ENCODE measurements at places on chromosomes 7 and 10. TPM values are rescaled to one million over a fixed set of nuclear protein-coding genes. Genes with fewer than 3 reads are reported as not detected.

PON1 gene
- 0.24 TPM for total RNA-seq

HOXA4 gene
- total RNA-seq, result 4.1 TPM

- no peak for DNase-seq
Observed at GRCh38 chr7:42511027-42511426, 274.0 kb upstream of the GLI3 start.

GRCh38 chr10:110672580-110672919 lies 28.4 kb downstream of the RBM20 start:
- no peak for DNase-seq

DNA sequence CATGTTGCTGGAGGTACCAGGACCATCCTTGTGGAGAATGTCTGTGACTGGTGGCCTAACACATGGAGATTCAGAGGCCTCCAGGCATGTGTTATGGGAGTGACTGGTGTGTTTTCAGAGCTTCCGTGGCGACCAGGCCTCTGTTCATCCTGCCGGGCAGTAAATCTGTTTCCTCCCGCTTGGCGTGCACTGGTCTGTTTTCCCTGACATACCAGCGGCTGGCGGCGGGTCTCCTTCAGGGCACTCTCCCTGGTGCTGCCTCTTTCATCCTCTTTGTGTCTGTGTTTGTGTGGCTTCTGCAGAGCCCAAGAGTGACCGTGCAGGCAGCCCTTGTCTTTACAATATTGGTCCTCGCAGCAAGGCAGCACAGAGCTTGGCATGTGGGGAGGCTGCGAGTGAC lies 385.1 kb upstream of the MKI67 start:
- no peak for DNase-seq

Data from umbilical cord (tissue), 2 donors.